ENCODE measurements at places on chromosomes 1 and 21.

GRCh38 chr1:152185544-152186391 lies 26.7 kb upstream of the RPTN start:
- peak; percentile 5 for DNase-seq

- no peak for DNase-seq
These were observed 35.6 kb downstream of the NGF start for GRCh38 chr1:115302390-115302961.

DNA sequence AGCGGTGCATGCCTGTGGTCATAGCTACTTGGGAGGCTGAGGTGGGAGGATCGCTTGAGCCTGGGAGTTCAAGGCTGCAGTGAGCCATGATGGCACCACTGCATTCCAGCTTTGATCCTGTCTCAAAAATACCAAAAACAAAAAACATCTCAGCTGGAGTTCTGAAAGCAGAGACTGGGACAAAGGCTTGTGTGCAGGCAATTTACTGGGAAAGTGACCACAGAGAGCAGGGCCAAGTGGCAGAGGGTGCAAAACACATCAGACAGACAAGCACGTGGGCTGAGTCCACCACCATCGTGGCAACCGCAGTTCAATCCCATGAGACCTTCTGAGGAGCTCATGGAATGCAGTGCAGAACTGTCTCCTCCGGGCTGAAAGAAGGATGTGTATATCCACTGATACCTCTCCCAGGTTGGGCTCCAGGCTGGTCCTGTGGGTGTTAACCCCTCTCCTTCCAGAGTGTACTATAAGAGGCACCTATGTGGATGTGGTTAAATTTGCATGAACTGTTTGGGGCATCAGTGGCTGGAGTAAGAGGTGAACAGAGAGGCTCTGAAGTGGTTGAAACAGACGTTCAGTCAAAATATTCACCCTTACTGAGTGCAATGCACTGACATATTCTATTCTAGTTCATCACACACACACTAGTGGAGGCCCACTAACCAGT lies 10.8 kb downstream of the PIGP start:
- DNase-seq, result no peak

DNA sequence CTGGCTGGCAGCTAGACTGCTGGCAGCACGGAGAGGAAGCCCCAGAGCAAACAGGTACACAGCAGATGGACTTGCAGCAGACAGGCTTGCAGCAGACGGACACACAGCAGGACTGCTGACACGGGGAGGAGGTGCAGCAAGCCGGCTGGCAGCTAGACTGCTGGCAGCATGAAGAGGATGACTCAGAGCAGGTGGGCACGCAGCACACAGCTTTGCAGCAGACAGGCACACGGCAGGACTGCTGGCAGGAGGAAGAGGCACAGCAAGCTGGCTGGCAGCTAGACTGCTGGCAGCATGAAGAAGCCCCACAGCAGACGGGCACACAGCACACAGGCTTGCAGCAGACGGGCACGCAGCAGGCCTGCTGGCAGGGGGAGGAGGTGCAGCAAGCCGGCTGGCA lies 498 bp downstream of the KRTAP10-2 start:
- no peak for DNase-seq

DNA sequence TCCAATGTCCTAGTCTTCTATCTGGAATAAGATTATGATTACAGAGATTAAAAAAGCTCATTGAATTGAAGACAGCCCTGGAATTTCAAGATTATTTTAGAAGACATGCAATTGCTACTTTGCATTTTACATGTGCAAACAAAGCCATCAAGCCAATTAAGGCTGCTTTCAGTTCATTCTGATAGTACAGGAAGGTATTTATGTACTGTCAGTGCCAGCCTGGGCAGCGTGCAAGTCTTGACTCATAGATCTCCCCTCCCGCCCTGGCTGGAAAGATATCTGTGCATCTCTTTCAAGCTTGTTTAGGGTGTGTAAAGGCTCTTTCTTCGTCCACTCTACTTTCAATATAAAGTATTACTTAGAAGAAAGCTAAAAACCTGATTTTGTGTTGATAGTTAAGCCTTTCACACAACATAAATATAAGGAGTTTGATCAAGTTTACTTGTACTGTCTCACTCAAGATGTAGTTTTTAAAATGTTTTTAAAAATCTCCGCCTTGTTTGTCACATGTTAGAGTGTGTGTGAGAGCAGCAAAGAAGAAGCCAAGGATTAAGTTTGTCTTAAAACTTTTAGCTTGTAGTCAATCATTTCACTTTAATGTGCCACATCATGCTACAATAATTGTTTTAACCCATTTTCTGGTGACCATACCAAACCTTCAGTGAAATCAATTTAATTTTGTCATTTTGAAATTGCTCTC lies 13.6 kb upstream of the LYPLAL1 start:
- no peak for DNase-seq

GRCh38 chr1:193562121-193562520 lies 375.7 kb upstream of the B3GALT2 start:
- no peak for DNase-seq

DNA sequence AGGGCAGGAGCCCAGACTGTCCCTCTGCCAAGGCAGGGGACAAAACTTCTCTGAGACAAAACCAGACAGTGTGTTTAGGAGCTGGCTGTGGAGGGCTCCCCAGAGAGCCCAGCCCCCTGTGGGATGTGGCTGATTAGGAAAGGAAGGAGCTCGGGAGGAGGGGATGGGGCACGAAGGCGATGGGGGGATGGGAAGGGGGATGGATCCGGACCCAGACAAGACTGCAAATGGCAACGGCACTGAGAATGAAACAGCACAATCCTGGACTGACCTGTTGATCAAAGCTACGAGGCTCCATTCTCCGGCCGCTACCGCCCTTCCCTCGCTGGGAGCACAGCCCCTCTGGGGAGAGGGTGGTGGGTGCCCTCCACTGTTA lies 33.1 kb downstream of the FOXO6 start:
- DNase-seq, result no peak

DNA sequence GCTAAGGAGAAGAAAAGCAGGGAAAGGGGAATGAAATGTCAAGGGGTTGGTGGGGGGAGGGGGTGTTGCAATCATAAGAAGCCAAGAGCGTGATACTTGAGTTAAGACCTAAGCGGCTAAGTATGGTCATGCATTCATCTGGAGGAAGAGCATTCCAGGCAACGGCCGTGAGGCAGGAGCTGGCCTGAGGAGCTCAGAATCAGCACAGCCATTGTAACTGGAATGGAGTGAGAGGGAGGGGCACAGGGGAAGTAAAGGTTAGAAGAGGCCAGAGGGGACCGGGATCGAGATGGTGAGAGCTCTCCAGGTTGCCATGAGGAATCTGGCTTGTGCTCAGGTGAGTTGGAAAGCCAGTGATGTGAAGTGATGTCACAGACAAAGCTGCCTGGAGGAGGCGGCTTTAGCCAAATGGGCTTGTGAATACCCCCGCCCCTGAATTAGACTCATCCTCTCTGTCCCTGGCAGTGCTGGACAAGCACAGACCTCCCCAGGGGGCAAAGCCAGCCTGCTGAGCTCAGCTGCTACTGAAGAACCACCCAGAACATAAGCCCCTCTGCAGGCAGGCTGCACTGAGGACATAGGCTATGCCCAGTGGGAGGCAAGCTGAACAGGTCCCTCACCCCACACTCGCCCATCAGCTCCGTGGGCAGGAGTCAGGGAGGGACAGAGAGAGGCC lies 61.1 kb upstream of the LAPTM5 start:
- DNase-seq, result no peak

DNA sequence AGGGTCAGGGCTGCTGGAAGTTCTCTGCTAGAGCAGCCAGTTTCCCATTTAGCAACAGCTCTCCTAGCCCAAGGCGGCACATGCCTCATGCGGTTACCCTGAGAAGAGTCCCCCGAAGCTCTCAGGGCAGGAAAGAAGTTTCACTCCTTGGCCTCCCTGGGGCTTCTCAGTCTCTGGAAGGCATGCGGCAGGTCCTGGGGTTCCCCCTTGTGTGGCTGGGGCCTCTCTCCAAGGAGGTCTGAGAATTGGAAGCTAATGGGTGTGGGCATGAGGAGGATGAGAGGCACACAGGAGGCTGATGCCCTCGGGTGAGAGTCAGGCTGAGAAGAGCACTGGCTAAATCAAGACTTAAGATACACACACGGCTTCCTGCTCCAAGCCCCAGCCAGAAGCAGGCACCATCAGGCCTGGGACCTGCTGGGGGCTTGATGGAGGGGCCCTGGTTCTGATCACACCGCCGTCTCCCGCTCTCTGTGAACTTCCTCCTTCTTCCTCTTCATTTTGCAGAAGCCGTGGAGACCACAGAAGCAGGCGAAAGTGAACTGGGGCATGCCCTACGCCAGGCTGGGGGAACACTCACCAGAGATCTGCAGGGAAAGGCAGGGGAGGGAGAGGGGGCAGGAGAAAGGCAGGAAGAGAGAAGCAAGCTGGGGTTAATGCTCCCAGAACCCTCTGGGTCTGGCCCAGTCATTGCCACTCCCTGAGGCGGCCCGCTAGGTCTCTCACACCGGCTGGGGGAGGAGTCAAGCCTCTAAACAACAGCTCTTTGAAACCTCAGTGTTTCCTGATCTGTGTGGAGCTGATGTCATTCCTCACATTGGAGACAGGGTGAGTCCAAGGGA lies 15.1 kb downstream of the BLACAT1 start:
- no peak for DNase-seq

DNA sequence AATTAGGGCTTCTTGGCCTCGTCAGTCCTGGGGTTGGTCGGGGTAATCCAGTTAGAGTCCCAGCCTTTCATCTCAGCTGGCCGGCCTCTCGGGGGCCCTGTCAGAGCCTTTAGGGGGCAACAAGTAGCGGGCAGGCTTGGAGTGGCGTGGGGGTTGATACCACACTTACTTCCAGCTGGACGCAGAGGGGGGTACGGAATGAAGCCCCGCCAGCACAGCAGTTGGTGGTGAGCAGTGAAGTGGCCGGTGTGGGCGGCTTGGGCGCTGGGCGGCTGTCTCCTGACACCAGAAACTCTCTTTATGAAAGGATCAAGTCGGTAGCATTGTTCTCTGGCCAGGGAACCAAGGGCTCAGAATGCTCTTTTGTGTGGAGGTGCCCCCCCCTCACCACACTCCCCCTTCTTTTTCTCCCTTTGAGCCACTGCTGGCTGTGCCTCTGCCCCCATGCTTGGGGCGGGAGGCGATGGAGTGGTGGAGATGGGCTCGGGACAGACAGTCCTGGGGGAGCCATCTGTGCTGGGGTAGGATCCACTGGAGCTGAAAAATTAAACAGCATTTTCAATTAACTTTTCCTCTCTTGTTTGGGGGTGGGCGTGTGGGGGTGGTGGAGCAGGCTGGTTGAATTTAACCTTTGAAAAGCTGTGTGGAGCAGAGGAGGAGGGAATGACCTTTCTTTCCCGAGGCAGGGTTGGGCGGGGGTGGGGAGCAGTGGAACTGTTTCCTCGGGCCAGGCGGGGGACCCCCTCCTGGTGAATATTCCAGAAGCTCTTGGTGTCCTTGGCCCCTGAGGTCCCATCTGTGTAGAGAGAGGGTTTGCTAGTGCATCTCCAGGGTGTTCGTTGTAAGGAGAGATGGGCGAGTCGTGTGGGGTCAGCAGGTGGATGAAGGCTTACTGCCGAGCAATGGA lies 102.7 kb downstream of the RNF220 start:
- DNase-seq, result no peak

GRCh38 chr1:220922951-220923350 lies 43.7 kb downstream of the HLX start:
- no peak for DNase-seq

GRCh38 chr1:203465146-203465798 lies 10.3 kb upstream of the PRELP start:
- DNase-seq, result no peak

GRCh38 chr1:58592522-58593134 lies 15.6 kb upstream of the TACSTD2 start:
- DNase-seq, result no peak

DNA sequence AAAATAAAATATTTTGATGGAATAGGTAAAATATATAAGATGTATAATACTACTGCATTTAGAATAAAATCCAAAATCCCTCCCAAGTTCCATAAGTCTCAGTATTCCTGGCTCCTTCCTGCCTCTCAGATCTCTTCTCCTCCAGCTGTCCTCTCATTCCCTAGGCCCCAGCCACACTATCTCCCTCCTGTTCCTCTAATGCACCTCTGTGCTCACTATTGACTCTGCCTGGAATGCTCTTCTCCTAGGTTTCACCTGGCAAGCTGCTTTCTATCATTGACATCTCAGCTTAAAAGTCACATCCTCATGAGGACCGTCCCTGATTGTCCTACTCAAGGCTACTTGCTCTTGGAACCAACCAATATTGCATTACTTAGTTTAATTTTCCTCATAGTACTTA lies 7.2 kb downstream of the NME7 start:
- DNase-seq, result no peak

DNA sequence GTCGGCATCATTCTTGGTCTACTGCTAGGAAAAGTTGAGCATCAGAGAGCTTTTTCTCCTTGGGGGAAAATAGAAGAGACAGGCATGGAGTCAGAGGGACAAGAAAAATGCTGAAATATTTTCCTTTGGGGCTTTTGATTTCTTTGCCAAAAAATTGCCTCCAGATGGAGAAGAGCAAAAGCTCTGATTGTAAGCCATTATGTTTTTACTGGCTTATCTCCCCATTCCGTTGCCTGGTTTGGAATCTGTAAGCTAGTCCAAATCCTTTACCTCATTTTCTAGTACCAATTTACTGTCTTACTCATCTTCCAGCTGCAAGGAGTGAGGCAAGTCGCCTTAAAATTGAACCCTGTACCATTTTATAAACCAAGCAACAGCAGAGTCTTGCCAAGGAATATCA lies 23.3 kb upstream of the NBL1 start:
- DNase-seq, result no peak

DNA sequence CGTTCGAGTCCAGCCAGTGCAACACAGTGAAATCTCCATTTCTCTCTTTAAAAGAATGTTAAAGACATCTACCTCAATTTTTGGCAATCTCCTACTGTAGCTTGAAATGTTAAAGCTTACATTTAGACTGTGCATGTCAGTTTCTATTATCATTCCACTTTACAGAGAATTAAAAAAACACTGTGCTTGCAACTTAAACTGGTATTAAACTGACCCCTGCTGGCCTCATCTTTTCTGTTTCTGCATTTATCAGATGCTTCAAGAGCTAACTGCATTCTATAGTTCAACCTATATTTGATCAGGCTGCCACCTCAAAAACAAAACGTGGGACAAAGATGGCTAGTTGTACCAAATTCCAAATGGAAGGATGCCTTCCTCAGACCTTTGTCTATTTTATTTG lies 226.5 kb downstream of the SMYD3 start:
- DNase-seq, result no peak

- DNase-seq, result no peak
These were observed 33.8 kb downstream of the PEX14 start for GRCh38 chr1:10508511-10508951.

DNA sequence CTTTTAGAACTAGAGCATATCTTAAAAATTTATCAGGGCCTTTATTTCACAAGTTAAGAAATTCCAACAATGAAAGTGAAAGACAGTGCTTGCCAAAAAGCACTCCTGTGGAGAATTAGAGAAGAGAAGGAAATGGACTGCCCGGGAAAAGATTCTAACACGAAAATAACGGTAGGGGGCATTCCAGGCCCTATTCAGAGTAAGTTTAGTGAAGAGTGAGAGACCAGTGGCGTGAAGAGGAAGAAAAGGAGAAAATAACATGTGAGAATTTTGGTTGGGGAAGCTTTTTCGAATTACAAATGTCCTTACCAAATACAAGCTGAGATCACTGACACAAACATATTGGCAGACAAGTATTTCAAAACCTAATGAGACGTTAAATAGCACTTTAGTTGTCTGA lies 38.4 kb upstream of the RBM34 start:
- DNase-seq, result no peak

Data from left renal cortex interstitium (tissue), 4 donors.